Activated naive CD8-positive, alpha-beta T cell treated with anti-CD3 and anti-CD28 coated beads for 36 hours (primary cell): ENCODE measurements at places on chromosomes 13 and 19. TPM values are rescaled to one million over a fixed set of nuclear protein-coding genes. Genes with fewer than 3 reads are reported as not detected.

DNA sequence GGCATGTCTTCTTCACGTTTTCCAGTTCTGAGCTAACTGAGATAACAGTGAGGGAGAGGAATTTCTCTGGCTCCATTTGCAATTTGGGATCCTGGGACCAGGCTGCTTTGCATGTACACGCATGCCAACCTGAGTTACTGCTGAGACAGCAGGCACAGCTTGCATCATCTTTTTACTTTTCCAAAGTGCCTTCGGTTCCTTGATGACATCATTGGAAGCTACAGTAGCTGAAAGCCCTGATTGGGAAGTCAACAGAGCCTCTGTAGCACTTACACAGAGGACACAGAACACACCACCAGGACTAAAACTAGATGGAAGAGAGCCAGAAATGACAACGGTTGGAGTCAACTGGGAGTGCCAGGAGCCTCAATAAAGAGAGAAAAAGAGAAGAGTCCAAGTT, 399.1 kb upstream of the GPC6 start:
- DNase-seq = no peak

- no peak for DNase-seq
These were observed at the start of gene VSTM1 for GRCh38 chr19:54063350-54064116. TSS of gene VSTM1 (minus strand) at chr19:54063897. CDS start at chr19:54063777, 120 bp downstream.

DNA sequence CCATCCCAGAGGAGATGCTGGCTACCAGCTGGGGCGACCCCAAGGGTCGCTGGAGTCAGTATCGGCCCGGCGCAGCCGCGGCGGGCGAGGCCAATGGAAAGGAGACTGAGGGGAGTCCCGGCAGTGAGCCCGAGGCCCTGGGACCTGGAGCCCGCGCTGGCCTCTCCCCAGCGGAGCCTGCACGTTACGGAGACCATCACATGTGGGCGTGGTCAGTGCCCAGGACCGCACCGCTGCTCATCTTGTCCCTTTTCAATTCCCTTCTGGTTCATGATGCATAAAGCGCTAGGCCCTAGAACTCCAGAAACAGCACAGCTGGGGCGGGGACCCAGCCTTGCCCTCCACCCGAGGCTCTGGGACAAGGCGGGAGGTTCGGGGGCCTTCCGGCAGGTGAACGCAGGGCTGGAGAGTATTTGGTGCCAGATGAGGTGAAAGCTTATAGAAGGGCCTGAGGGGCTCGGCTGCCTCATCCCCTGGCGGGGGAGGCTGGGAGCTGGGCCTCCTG, 8.0 kb downstream of the C19orf25 start:
- DNase-seq = no peak

DNA sequence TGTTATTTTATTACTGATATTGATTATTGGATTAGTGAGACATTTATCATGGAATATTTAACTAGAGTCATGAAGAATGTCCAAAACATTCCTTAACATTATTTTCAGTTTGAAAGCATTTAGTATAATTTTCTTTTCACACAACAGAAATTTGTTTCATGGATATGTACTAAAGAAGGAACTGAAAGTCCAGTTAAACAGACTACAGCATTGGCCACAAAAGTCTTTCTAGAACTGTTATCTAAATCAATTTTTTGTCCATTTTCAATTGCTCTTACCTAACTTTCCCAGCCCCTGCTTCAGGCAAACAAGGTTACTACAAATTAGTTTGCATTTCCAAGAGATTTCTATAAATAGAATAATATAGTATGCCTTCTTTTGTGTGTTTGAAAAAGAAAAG, 1018.0 kb upstream of the PCDH20 start:
- DNase-seq = no peak

- no peak for DNase-seq
These were observed 18.5 kb downstream of the KCNRG start for GRCh38 chr13:50033725-50034124.

Gene INAFM1
- 10.6 TPM for total RNA-seq

Gene MRPS31
- 43.8 TPM for total RNA-seq

- no peak for DNase-seq
These were observed 216.8 kb upstream of the MAB21L1 start for GRCh38 chr13:35693134-35693784.

DNA sequence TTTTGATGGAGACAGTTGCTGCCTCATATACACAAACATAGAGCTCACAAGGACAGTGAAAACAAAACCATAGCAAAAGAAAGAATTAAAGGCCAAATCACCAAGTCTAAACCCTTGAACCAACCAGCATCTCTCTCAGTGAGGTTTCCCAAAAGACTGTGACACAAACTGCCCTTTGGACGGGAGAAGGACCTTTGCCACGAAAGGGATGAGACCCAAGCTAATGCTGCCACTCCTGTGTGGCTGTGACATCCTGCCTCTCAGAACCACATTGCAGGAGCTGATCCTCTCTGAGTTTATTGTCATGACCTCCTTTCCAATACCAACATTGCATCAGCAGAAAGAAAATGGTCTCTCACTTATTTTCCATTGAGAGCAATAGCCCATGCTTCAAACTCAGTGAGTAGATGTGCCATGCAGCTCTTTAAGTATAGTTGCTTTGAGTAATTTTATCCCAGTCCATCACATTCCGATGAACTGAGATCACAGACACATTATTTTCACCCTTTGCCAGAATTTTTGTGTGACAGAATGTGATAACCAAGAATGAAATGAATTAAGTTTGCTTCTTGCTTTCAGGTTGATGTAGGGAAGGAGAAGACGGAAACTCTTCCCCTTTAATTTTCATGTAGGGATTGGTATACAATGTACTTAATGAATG, 133.5 kb upstream of the IRS2 start:
- no peak for DNase-seq
